ENCODE measurements at places on chromosomes 4 and X.

- no peak for DNase-seq
Observed at GRCh38 chr4:1903035-1903434, 31.8 kb downstream of the NSD2 start.

GRCh38 chr4:26525771-26526150 is 35.5 kb upstream of the CCKAR start:
- no peak for DNase-seq

- DNase-seq: no peak
Observed at GRCh38 chr4:94253036-94253435, 45.4 kb downstream of the SMARCAD1 start.

DNA sequence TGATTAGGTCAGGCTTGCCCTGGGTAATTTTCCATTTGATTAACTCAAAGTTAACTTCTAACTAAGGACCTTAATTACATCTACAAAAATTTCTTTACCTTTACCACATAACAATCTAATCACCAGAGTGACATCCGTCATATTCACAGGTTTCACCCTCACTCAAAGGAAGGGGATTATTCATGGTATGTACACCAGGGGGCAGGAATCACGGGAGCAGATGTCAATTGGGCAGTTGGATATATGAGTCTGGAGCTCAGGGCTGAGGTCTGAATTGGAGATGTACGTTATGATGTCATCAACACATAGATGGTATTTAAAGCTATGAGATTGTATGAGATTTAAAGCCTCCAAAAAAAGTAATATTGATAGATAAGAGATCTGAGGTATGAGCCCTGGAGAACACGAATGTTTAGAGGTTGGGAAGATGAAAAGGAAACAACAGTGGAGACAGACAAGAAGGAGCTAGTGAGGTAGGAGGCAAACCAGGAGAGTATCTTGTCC is 52.9 kb downstream of the PGRMC1 start:
- DNase-seq: no peak

GRCh38 chr4:153790962-153791551 is 2.2 kb upstream of the SFRP2 start:
- peak; percentile 20 for DNase-seq

GRCh38 chr4:39044956-39045826 is 13.0 kb upstream of the TMEM156 start:
- DNase-seq: no peak

DNA sequence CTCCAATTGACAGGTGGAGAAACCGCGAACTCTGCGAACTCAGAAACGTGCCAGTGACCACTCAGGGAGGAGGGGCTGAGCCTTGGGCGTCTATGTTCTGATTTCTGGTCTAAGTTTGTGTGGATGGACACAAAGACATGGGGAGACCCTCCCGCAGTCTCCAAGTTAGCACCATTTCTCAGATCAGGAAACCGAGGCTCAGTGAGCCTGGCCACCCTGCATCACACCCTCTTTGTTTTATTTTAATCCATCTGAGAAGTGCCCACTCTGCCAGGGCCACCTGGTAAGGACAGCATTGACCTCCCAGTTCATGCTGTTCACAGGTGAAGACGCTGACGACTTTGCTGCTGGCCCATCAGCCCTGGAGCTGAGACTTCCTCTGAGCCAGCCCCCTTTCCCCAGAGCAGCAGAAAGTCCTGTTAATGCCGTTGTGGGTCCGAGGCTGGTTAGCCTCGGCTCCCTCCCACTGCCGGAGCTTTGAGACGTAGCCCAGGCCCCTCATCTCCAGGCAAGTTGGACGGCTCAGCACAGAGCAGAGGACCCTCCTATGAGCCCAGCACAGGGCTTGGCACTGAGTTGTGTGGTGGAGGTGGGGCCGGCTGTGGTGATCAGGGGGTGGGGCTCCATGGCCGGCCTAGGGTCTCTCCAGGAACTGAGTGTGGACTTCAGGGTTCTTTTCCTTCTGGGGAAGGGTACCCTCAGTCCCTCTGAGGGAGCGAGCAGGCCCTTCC is 43.7 kb downstream of the PSAPL1 start:
- no peak for DNase-seq

GRCh38 chrX:94635003-94635402 is 961.0 kb downstream of the FAM133A start:
- DNase-seq: no peak

DNA sequence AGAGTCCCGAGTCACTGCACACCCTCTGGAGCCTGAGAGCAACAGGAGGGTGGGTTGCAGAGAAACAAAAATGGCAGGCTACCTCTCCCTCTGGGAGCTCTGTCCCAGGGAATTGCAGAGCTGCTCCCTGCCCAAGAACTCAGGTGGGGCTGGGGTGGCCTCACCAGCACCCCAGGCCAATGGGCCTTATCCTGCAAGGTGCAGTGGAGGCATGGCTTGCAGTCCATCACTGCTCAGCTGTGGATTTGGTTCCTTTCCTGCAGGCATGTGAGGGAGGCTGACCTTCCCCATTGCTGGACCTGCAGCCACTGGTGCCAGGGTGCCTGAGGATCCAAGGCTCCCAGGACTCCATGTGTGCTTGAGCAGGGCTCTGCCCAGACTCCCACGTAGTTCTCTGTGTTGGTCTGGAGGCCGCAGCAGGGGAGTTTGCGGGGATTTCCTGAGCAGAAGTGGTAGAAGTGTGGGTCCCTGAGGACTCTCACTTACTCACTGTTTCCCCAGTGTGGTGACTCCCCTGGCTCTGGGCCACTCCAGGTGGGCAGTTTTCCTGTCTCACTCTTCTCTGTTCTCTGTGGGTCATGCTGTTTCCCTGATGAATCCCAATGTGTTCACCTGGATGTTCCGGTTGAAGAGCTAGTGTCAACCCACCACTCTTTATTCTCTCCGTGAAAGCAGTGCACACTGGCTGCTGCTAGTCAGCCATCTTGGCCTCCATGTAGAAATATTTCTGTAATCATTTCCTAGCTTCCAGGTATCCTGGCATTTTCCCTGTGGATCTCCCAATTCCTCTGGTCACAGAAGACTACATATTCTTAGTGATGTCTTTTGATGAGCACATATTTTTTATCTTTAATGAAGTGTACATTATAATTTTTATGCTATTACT is 82.3 kb downstream of the ARHGAP24 start:
- no peak for DNase-seq

- no peak for DNase-seq
Observed at GRCh38 chr4:136476753-136477152, 1055.5 kb downstream of the PCDH18 start.

- DNase-seq: no peak
Observed at GRCh38 chr4:14083150-14083549, 455.6 kb upstream of the BOD1L1 start.

DNA sequence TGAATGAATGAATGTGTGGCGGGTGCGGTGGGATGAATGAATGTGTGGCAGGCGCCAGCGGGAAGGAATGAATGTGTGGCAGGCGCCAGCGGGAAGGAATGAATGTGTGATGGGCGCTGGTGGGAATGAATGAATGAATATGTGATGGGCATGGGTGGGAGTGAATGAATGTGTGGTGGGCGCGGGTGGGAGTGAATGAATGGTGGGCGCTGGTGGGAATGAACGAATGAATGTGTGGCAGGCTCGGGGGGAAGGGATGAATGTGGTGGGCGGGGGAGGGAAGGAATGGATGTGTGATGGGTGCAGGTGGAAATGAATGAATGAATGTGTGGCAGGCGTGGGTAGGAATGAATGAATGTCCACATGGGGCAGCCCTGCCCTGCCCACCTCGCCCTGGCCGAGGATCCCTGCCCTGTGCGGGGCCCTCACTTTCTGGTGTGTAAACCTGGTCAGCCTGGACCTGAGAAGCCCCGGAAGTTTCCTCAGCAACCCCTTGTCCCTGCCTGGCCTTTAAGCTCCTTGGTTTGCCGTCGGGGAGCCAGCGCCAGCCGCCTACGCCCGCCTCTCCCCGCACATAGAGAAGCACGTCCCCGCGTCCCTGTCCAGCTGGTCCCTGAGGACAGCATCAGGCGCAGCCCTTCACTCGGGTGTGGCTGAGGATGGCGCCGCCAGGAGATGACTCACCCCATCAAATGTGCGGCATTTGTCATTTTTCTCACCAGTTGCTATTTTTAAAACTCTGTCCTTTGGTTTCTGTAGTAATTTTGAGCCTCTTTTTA is 112.8 kb upstream of the LRPAP1 start:
- no peak for DNase-seq

DNA sequence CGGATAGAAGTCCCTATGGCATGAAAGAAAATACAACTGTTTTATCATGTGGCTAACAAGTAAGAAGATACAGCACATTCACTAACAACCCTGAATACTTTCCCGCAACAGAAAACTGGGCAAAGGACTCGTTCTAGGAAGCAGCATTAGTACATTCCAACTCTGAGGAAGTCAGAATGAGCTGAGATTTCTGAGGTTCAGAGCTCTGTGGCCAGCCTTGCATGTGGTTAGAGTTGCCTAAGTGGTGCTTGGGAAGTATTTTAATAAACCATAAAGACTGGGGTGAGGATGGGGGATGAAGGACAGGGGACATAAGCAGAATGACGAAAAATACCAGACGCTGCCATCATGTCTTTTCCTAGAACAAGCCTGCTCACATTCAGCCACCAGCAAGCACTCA is 82.2 kb downstream of the EFHC2 start:
- DNase-seq: no peak

GRCh38 chrX:120727452-120727851 is 97.6 kb upstream of the C1GALT1C1 start:
- DNase-seq: no peak

DNA sequence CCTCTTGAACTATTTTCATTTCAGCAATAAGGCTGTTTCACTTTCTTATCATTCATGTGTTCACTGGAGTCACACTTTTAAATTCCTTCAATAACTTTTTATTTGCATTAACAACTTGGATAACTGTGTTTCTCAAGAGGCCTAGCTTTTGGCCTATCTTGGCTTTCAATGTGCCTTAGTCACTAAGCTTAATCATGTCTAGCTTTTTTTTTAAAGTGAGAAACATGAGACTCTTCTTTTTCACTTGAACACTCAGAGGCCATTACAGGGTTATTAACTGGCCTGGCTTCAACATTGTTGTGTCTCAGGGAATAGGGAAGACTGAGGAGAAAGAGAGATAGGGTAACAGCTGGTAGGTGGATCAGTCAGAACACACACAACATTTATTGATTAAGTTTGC is 64.0 kb upstream of the VCX2 start:
- DNase-seq: no peak

DNA sequence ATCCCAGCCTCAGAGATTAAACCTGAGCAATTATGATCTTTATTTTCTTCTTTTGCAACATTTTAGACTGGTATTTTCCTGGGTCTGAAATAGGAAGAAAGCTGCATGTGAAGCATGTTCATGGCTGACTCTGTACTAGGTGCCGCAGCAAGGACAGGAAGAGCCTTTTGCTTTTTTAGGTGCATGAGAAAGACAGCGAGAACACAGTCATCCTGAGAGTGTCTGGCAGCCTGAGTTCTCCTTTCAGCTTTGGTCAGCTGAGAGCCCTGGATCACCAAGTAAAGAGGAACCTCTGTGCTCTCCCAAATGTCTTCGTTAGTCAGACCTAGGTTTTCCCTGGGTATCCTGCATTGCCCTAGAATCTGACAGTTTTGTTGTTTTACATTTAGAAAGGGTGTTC is 29.8 kb downstream of the FAM149A start:
- DNase-seq: no peak

GRCh38 chr4:153589703-153590595 is 94.1 kb upstream of the TLR2 start:
- no peak for DNase-seq

- DNase-seq: no peak
Observed at GRCh38 chr4:134320048-134320447, 118.5 kb upstream of the PABPC4L start.

GRCh38 chrX:9326369-9326768 is 138.5 kb upstream of the TBL1X start:
- DNase-seq: no peak

DNA sequence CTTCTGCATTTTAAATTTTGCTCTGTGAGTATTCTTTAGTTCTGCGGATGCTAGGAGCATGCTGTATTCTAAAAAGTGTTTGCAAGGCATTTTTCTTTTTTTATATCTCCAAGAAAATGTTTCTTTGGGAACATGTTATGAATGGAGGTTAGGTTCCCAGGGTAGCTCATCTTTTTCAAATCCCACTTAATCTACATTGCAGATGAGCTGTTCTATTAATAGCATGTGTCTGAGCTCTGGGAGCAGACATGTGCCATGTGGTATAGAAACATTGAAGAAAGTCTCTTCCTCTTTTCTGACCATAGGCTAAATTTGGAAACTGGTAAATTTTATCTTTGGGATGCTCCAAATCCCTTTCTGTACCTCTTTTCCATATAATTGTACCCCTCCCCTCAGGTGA is 23.2 kb downstream of the DIAPH2 start:
- DNase-seq: no peak

GRCh38 chrX:130846746-130847145 is 56.3 kb downstream of the ENOX2 start:
- no peak for DNase-seq

GRCh38 chrX:22177950-22178515 is 94.7 kb upstream of the CBLL2 start:
- no peak for DNase-seq

DNA sequence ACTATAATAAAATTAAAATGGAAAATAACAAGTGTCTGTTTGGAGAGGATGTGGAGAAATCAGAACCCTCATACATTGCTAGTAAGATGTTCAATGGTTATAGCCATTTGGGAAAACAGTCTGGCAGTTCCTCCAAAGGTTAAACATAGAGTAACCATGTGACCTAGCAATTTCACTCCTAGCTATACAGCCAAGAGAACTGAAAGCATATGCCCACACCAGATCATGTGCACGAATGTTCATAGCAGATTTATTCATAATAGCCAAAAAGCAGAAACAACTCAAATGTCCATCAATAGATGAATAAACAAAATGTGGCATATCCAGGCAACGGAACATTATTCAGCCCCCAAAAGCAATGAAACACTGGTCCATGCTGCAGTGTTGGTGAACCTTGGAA is 9.4 kb upstream of the CCNQ start:
- no peak for DNase-seq

DNA sequence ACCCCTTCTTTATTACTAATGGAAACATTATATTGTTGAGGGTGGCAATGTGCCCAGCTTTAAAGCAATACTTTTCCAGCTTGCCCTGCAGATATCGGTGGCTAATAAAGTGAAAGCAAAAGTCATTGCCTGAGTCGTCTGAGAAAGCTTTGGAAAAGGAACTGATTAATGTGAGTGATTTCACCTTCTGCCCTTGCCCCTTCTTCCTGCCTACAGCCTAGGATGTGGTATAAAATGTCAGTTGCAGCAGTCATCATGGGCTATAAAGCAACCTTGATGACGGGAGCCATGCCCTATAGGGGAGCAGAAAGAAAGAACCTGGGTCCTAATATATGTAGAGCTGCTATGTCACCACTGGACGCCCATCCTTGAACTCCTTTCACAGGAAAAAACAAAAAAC is 132.4 kb upstream of the USP9X start:
- no peak for DNase-seq

- DNase-seq: no peak
Observed at GRCh38 chr4:184887333-184887732, 61.6 kb upstream of the ACSL1 start.

GRCh38 chrX:133921764-133922389 is 63.5 kb downstream of the GPC3 start:
- DNase-seq: no peak

DNA sequence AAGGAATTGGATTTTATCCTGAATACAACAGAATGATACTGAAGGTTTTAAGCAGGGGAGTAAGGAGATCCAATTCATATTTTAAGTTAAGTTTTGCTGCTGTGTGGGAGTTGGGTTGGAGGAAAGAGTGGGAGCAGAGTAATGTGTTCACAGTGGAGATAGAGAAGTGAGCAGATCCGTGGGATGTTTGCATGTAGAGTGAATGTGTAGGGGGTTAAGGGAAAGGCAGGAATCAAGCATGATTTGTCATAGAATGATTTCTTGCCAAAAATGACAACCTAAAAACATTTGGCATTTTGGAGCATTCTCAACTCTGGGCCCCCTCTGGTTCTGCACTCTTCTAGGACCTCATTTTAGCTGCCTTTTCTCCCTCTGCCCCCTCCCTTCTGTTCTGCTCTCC is 76.6 kb downstream of the ARHGAP10 start:
- no peak for DNase-seq

Data from T-helper 2 cell treated with Interferon-gamma antibody and Interleukin-4, amounts not matched to agents 5 μg/mL and 100 μg/mL, for 36 hours (primary cell).